Renal cortex interstitium (tissue), 15 donors: ENCODE measurements at places on chromosomes 13 and 19.

DNA sequence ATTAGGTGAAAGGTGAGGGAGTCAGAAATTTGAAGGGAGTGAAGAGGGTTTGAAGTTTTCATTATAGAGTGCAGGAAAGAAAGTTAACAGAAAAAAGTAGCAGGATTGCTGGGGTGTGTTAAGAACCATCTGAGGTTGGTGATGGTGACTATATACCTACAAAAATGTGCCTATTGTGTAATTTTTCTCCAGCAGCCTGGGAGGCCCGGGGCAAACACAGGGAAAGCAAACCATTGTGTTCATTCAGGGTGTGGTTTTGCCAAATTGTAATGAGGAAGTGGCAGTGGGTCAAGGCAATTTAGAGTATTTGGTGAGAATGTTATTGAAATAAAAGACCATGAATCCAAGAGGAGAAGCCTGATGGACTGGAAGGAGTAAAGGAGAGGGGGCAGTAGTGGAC lies 8.2 kb upstream of the SUCLA2 start:
- DNase-seq, result no peak

- DNase-seq, result no peak
Observed at GRCh38 chr13:105220063-105220462, 1315.4 kb downstream of the EFNB2 start.

DNA sequence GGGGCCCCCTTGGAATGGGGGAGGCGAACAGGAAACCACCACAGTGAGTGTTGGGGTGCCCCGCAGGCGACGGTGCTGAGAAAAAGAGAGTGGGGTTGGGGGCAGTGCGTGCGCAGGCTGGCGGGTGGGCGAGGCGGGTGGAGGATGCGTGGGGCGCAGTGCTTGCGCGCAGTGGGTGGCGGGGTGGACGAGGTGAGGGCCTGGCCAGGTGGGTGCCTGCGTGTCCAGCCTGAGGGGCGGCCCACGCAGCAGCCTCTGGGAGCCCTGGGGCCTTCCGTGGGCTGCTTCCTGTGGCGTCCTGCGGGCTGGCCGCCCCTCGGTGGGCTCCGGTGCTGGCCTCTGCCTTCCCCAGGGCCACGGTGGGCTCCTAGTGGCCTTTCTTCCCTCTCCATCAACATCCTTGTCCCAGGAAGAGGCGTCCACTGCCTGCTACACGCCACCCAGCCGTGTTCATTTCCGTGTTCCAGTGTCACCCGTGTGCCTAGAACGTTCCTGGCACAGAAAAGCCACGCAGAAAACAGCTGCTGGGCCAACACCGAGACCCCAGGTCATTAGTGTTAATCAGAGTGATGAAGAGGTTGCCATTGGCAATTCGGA lies 7.1 kb downstream of the ATP11A start:
- DNase-seq, result no peak

GRCh38 chr13:90690458-90691080 lies 656.9 kb upstream of the MIR17HG start:
- DNase-seq, result no peak

- no peak for DNase-seq
Observed at GRCh38 chr13:95756072-95756471, 79.1 kb downstream of the DNAJC3 start.

- DNase-seq, result no peak
Observed at GRCh38 chr13:29861694-29862110, 11.3 kb upstream of the UBL3 start.
